ENCODE measurements at places on chromosomes 13 and 19.
A peak's percentile ranks its signal among the peaks of the same experiment; 100 is the strongest.

GRCh38 chr13:33184112-33184490 lies 101.5 kb downstream of the STARD13 start:
- no peak for DNase-seq

DNA sequence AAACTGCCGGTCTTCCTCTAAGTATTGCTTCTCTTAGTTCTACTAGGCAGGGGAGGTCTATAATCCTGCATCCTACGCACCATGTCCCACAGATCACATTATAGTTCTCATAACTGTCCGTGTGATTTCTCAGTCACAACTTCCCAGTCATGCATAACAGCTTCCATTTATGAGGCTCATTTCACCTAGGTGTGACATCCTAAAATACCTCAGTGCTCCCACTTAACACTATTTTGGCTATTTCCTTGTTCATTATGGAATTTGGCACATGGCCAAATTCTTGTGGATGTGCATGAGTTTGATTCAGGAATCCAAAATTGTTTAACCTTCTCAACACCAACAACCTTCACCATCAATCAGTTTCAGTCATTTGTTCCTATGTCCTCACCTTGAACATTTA lies 989.9 kb downstream of the OLFM4 start:
- DNase-seq, result no peak

- no peak for DNase-seq
Measured at GRCh38 chr19:5225486-5226345, 114.9 kb downstream of the PTPRS start.

GRCh38 chr19:50882188-50882587 lies 8.9 kb downstream of the KLK2 start:
- DNase-seq, result no peak

DNA sequence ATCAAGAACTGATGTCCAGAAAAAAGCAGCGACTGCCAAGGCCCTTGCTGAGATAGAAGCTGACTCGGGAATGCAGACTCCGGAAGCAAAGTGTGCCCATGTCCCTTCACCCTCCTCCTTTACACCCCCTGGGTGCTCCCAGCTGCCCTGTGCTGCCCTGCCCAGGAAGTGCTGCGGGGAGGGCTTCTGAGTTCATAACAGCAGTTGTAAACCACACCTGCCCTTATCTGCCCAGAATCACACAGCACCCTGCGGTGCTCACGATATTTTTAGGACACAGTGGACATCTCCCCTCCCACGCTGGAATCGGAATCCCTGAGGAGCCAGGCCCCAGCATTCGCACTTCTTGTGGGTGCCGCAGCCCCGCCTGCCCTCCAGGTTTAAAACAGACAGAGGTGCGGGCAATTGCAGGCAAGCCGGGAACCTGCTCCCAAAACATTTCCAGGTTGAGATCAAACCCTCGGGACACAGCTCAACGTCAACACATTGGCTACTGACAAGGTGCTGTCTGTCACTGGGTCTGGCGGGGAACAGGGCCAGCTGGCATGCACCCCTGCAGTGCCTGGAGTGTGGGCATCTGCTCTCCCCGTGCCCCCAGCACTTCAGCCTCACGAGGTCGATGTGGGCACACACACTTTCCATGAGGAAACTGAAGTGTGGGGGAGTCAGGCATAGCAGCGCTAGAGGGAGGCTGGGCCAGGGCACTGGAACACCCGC lies 36.8 kb downstream of the RAB20 start:
- DNase-seq, result no peak

DNA sequence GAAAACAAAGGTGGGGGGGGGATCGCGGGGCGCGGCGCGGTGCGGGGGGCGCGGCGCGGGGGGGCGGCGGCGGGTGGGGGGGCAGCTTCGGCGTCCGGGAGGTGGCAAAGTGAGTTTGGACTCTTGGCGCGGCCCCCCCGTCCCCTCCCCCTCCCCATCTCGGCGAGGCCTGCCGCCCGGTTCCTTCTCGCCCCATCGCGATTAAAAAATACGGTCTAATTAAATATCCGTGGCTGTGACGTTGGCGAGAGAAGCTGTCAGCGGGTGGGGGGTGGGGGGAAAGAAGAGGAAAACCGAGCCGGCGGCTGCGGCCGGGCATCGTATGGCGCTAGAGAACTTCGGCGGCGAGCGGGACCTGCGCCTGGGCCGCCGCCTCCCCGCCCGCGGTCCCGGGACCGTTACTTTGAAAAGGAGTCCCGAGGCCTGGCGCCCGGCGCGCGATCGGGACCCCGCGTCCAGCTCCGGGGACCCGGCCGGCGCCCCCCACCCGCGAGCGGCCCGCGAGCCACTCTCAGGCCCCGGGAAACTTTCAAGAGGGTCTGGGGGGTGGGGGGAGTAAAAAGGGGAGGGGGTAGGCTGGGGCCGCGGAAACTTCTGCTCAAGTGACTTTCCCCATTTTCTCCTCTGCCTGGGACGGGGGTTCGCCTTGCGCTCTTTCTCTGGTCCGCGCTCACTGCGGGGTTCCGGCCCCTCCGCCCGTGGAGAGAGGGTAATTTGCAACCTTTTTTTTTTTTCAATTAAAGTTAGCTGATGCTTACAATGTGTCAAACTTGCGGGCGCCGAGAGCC lies 146.3 kb upstream of the ZNF536 start:
- peak; percentile 63 for DNase-seq

GRCh38 chr19:38270587-38271167 lies 6.3 kb downstream of the SPINT2 start:
- DNase-seq, result peak; percentile 23

DNA sequence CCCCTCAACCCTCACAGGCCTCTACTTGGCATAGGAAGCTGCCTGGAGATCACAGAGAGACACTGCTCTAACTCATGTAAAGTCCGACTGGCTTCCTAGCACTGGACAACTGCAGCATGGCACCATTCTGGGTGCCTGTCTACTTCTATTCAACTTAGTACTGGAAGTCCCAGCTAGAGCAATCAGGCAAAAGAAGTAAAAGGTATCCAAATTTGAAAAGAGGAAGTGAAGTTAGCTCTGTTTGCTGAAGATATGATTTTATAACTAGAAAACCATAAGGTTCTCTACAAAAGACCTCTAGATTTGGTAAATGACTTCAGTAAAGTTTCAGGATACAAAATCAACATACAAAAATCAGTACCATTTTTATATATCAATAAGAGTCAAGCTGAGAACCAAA lies 1017.6 kb downstream of the PCDH9 start:
- DNase-seq, result no peak
